Foreskin keratinocyte (primary cell): ENCODE measurements at places on chromosomes 7 and 10.

DNA sequence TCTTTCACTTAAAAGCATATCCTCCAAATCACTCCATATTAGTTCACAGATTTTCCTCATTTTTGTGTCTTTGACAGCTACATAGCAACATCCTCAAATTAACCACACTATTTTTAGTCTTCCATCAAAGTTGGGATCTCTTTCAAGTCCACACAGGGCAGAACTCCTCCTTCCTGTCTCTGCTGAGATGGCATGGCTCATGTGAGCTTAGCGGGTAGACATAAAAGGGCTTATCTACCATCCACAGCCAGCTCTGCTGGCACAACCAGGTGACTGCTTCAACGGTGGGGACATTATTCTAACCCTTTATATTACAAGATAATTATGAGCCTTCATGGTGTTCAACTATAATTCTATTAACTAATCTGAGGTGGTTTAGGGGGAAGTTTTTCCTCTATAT lies 35.5 kb downstream of the ICA1 start:
- DNase-seq: no peak

DNA sequence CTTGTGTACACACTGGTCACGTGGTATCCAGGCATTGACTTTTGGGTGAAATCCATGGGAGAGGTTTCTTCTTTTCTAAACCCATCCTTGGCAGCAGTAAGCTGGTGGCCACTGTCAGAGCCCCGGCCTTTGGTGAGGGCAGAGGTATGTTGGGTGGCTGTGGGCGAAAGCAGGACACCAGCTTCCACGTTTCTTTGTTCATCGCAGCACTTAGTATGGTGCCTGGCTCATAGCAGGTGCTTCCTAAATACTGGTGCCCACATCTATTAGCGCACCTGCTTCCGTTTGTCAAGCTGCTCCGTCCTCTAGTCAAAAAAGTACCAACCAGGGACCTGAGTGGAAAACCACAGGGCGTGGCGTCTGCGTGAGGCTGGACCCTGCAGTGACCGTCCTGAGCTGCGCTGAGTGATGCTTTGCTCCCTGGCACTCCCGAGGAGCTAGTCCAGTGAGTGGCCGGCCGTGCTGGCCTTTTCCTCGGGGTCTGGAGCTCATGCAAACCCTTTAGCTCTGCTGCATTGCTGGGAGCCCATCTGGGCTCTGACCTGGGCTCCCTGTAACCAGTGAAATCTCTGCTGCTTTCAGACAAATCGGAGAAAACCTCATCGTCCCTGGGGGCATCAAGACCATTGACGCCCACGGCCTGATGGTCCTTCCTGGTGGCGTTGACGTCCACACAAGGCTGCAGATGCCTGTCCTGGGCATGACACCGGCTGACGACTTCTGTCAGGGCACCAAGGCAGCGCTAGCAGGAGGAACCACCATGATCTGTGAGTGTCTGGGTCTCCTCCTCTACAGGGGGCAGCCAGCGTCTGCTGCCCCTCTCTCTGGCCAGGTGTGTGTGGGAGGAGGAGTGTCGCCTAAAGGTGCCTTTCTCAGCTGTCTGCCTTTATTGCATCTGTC lies 5.6 kb downstream of the DPYSL4 start:
- no peak for DNase-seq

GRCh38 chr10:113945075-113945686 lies 90.7 kb downstream of the NHLRC2 start:
- peak; percentile 64 for DNase-seq

DNA sequence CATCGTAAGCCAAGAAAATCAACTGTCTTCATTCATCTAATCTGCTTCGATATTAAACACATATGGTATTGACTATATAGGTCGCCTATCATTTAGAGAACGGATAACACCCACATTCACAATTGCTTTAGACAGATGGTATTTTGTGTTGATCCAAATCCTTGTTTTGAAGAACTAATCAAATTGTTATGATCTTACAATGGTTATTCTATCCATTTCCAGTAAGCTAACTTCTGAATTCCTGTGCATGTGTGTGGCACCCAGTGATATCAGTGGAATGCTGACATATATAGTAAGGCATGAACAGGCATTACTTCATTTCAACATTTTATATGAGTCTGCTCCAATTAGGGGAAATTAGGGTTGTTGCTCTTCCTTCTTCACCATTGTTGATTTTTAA lies 98.8 kb downstream of the SEMA3E start:
- peak; percentile 36 for DNase-seq

GRCh38 chr7:55180963-55181542 lies 162.2 kb downstream of the EGFR start:
- DNase-seq: no peak

DNA sequence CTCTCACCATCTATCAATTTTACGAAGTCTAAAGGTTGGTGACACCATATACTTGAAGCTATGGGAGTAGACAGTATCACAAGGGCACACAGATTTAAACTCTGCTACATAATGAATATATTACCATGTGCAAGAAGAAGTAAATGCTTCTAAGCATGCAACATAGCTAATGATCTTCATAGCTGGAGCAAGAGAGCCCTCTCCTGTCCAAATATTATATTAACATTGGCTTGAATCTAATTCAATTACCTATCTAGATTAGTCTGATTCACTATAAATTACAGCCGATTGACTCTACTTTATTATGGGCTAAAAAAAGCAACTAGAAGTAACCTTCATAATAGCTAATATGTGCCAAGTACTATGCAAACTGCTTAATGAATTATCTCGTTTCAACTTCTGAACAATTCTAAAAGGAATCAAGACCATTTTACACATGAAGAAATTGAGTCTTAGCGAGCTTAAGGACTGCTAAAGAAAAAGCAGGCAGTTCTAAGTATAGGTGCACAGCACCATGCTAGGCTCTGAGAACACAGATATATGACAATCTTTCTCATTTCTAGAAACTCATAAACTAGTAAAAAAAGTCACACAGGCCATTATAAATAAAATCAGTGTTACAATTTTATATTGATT lies 21.9 kb downstream of the FRA10AC1 start:
- DNase-seq: peak; percentile 7

GRCh38 chr10:68155615-68156210 lies 46.4 kb downstream of the MYPN start:
- no peak for DNase-seq

GRCh38 chr10:13915710-13916109 lies 328.9 kb downstream of the PRPF18 start:
- DNase-seq: no peak

- DNase-seq: no peak
Measured at GRCh38 chr7:98771519-98771918, 98.3 kb downstream of the TMEM130 start.

GRCh38 chr10:123516291-123516690 lies 149.9 kb upstream of the GPR26 start:
- DNase-seq: no peak
